ENCODE measurements at places on chromosomes 4 and X.

DNA sequence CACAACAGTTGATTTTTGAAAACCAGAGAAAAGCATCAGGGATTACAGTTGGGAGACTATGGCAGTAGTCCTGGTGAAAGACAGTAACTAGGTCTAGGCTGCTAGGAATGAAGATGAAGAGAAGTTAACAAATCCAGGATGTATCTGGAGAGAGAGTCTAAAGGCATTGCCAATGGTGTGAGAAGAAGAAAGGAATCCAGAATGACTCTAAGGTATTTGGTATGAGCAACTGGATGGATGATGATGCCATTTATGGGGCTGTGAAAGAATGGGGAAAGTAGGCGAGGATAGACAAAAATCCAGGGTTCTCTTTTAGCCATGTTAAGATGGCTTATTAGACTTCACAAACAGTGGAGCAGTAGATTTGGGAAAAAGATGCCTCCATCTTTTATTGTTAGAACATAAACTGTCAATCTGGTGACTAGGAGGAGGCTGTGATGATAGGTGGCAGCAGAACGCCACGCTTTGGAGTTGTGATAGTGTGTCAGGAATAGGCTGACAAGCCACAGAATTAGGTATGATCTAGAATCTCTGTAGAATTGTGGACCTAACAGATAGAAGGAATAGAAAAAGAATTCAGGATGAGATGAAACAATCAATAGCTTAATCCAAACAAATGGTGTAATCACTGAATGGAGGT, 27.3 kb upstream of the JADE1 start:
- peak; percentile 45 for DNase-seq

DNA sequence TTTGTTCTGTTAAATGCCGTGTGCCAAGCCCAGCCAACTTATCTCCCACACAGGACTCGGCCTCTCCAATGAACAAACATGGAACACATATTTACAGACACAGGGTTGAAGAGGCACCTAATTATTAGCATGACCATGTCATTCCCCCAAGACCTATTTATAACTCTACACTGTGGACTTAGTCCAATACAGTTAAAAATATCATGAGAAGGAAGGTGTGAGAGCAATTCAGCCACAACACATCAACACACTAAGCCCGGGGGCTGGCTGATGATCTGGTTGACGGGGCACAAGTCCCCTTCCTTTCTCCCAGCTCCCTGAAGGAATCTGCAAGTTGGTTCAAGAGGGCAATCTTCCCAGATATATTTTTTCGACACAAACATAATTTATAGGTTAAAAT, 28.1 kb downstream of the MANBA start:
- DNase-seq, result no peak

- DNase-seq, result no peak
Observed at GRCh38 chr4:144300616-144301015, 160.1 kb upstream of the GYPA start.

- DNase-seq, result no peak
Observed at GRCh38 chr4:142036795-142037583, 400.6 kb downstream of the IL15 start.
